CD4-positive, alpha-beta T cell treated with Interleukin-21 for 1 hour (primary cell): ENCODE measurements at places on chromosomes 4 and X.
A peak's percentile ranks its signal among the peaks of the same experiment; 100 is the strongest.

- peak; percentile 38 for DNase-seq
Measured at GRCh38 chr4:25913056-25913850, 767 bp upstream of the SMIM20 start.

DNA sequence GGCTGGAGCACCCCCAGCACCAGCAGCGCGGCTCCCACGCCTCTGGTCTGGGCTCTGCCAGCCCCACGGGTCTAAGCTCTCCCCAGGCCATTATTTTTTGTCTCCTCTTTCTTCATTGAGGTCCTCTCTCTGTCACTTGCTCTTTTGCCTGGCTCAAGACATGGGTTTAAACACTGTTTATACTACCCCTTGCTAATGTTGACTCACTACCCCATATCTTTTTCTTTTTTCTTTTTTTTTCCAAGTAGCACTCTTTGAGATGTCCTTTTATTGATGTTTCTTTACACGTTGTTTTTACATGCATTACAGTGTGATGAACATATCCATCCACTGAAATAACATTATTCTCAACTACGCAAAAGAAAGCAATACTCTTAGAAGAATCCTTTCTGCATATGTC lies 1.7 kb upstream of the ERVMER34-1 start:
- DNase-seq, result no peak

DNA sequence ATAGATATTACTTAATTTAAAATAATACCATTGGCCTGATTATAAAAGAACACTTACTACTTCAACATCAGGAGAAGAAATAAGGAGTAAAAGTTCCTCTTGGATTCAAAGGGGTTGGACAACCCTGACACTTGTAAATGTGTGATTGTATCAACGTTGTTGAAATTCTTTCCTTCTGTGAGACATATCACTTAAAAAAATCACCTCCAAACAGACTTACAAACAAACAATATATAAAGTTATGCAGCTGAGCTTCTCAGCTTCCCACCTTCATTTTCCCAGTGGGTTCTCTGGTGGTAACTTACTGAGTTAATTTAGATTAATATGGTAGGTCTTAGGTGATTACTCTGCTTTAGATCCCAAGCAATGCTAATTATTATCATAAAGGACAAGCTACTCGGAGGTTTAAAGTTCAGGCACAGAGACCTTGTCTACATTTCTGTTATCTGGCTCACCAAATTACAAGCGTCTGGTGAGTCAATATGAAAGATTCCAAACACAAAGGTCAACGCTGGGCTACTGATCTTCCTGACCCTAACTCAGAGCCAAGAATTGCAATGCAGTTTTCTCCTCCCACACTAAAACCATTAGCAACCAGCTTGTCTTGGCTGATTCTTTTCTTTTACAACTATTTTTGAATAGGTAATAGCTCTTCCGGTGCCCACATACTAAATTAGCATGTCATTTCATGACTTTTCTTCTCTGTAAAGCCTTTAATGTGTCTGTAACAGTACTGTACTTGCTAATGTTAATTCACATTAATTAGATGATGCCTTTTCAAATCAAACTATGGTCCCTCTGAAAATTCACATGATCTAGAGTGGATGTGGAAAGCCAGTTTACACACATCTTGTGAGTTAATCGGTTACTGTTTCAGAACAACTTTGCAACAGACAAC lies 157.6 kb downstream of the RASL11B start:
- no peak for DNase-seq

DNA sequence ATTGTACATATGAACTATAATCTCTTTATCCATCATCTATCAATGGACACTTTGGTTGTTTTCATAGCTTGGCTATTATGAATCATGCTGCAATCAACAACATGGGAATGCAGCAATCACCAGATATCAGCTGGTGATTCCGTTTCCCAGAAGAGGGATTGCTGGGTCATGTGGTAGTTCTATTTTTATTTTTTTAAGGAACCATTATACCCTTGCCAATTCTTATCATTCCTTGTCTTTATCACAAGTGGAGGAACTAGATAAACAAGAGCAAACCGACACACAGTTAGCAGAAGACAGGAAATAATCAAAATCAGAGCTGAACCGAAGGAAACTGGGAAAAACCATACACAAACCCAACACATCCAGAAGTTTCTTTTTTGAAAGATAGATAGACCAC lies 14.5 kb upstream of the LNX1 start:
- DNase-seq, result no peak

DNA sequence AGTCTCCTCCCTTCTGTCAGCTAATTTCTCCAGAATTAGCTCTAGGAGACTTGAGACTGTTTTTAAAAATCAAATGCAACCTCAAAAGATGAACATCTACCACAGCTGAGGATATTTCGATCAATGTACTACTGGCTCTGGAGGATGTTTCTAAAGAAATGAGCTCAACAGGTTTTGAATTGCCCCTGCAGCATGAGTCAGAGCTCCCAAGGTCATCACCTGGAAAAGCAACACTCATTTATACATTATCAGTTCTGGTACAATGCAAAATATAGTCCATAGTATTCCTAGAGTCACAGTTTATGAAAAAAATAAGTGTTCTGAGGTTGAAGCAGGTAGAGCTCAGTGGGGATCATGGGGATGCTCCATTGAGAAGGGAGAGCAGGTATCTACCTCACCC lies 50.8 kb upstream of the MCF2 start:
- no peak for DNase-seq

DNA sequence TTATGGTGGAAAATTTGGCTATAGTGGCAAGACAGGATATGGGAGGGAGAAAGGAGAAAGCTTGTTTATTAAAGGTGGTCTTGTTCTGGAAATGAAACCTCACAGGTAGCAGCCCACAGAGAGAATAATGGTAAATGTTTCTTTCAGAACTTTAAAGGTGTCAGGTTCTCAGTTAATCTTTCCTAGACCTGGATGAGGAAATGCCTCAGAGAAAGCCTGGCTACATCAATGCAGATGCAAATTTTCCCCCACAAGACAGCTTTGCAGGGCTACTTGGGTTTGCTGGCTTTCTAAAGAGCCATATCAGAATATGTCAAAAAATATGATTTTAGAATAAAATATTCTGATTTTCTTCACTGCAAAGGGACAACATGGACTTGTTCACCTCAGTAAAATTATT lies 715.0 kb downstream of the FAM133A start:
- no peak for DNase-seq

DNA sequence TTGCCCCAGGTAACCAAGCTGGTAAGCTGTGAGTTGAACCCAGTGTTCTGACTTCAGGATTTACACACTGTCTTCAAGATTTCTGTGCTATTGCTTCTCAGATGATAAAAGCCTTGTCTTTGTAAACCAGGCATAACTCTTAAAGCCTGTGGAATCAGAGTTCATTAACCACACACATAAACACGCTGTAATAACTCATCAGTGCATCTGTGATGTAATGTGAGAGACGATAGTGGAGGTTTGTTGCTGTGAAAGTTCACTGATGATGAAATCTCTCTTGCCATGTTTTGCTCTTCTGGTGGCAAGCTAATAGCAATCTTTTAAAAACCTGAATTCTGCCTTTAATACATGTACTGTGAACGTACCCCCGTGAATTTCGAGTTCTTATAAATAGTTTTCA lies 41.5 kb downstream of the CLCN4 start:
- DNase-seq, result no peak

DNA sequence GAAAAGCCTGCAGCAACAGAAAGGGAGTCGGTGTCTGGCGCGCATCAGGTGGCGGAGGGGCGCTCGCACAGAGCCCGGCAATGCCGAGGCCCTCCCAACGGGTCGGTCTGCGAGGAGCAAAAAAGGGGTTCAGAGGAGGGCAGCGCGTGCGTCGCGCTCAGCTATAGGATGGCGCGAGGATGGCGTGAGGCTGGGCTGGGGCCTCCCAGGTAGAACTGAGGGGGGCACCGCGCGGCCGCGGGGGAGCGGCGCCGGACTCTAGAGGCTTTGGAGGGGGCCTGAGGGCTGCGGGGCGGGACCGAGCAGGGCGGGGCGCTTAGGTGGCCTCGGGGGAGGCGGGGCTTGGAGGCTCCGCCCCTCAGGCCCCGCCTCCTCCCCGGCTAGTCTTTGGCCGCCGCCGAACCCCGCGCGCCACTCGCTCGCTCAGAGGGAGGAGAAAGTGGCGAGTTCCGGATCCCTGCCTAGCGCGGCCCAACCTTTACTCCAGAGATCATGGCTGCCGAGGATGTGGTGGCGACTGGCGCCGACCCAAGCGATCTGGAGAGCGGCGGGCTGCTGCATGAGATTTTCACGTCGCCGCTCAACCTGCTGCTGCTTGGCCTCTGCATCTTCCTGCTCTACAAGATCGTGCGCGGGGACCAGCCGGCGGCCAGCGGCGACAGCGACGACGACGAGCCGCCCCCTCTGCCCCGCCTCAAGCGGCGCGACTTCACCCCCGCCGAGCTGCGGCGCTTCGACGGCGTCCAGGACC lies at the start of gene PGRMC1:
PGRMC1 (plus strand) TSS at position 414 of the 751 bp plus-strand sequence; CDS start at position 493, 79 bp downstream.
- DNase-seq, result peak; percentile 85

DNA sequence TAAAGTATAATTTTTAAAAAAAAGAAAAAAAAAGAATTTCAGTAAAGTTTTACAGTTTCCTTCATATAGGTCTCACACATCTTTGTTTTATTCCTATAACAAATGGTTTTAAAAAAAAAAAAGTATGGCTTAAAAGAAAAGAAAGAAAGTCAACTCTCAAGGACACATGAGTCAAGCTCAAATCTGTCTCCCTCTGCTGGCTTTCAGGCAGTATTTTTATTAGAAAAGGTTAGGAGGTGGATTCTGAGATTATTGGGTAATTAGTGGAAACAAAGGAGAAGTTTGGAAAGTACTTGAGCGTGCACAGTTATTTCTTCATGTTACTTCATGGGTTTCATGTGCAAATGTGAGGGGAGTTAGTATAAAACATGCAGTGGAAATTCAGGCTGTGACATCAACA lies 36.6 kb upstream of the BTC start:
- DNase-seq, result no peak

DNA sequence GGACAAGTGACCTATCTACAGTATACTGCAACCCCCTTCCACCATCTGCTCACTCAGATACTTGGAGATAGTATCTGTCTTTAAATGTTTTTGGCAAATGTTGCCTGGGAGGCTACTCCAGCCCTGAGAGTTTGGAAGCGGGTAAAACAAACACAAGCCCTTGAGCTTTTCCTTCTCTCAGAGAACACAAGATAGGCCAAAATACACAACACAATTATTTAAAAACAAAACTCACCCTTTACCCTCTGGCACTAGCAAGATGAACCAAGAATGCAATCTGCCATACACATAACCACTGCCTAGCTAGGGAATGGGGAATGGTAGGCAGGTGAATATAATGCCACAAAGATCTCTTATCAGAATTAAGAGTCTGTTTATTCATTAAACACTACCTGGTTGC lies 324.7 kb upstream of the FAM47C start:
- DNase-seq, result no peak

- no peak for DNase-seq
Measured at GRCh38 chrX:20060961-20061748, 55.6 kb downstream of the MAP7D2 start.

DNA sequence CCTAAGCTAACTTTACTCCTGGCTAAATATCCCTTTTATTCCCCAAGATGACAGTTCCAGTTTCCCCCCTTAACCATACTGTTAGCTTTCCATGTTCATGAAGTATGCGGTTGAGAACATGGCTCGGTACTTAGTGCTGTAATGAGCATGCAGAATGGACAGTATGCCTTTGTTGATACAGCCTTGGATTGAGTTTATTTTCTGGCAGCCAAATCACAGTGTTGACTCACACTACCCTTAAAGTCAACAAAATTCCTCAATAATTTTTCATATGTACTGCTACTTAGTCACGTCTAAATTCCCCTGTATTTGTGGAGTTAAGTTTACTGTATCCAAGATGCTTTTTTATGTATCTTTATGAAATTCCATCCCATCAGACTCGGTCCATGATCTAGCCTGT lies 1.4 kb upstream of the VEGFC start:
- no peak for DNase-seq

DNA sequence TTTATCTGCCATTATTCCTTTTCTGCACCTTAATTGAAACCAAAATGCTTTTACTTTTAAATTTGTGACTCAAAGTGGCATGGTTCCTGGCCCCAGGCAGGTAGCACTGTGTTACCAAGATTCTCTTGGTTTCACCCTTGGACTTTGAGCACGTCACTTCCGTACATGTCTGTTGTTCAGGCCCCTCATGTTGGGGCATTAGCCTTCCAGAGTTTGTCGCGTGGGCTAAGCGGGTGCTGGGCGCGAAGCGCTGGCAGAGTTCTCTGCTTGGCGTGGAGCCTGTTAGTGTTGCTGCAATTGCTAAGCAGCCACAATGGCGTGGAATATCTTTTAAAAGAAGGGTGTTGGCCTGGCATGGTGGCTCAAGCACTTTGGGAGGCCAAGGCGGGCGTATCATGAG lies 14.0 kb upstream of the TADA2B start:
- DNase-seq, result no peak

GRCh38 chr4:173171098-173171497 lies 2.5 kb downstream of the GALNT7 start:
- no peak for DNase-seq

DNA sequence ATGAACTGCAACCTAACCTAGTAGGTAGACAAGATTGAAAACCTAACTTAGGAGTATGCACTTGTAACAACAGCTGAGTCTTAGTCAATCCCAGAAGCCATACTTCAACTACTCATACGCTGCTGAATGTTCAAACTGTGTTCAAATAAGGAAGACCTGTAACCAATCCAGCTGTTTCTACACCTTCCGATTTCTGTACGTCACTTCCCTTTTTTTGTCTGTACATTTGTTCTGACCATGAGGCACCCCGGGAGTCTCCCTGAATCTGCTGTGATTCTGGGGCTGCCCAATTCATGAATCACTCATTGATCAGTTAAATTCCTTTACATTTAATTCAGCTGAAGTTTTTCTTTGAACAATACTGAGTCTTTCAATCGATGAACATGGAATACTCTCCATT lies 89.5 kb downstream of the BMP3 start:
- DNase-seq, result no peak

DNA sequence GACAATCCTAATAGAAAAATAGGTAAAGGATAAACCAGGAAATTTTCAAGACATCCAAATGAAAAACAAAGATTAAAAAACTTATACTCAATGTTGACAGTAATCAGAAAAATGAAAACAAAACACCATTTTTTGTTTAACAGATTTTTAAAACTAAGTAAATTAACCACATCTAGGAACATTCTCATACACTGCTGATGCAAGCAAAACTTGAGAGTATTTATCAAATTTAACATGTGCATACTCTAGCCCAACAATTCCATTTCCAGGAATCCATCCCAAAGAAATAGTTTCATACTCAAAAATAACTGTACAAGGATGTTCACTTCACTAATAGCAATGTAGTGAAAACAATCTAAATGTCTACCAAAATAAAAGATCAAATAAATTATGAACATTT lies 11.5 kb downstream of the ANKRD17 start:
- DNase-seq, result no peak

GRCh38 chr4:38519666-38520065 lies 144.3 kb upstream of the KLF3 start:
- DNase-seq, result no peak

GRCh38 chr4:74920704-74921103 lies 12.2 kb upstream of the PARM1 start:
- no peak for DNase-seq

GRCh38 chr4:3313139-3313538 lies 20.3 kb downstream of the RGS12 start:
- DNase-seq, result no peak
